ENCODE measurements at places on chromosomes 5 and 9.

GRCh38 chr5:37724395-37725125 is 115.3 kb downstream of the GDNF start:
- no peak for DNase-seq

DNA sequence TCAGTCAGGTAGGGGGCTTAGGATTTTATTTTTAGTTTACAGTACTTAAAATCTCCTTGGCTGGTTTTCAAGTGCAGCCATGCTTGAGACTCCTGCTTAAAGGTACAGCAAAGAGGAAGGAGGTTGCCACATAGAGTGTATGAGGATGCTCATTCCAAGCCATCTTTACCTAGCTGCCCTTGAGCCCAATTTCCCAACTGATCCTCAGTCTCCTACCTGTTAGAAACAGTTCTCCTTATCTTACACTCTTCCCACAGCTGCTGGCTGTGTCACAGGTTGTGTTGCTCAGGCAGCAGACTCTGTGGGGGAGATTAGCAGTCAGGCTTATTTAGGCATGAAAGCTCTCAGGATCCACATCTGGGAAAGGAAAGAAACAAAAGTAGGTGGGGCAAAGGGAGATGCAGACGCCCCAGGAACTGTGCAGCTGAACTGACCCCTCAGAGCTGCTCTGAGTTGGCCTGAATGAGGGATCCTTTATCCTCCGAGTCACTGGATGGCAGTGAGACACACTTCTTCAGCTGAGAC is 95.1 kb downstream of the NMUR2 start:
- no peak for DNase-seq

- no peak for DNase-seq
Observed at GRCh38 chr9:102072059-102072764, 333.8 kb upstream of the GRIN3A start.

- no peak for DNase-seq
Observed at GRCh38 chr5:179409806-179410205, 64.5 kb upstream of the ADAMTS2 start.

DNA sequence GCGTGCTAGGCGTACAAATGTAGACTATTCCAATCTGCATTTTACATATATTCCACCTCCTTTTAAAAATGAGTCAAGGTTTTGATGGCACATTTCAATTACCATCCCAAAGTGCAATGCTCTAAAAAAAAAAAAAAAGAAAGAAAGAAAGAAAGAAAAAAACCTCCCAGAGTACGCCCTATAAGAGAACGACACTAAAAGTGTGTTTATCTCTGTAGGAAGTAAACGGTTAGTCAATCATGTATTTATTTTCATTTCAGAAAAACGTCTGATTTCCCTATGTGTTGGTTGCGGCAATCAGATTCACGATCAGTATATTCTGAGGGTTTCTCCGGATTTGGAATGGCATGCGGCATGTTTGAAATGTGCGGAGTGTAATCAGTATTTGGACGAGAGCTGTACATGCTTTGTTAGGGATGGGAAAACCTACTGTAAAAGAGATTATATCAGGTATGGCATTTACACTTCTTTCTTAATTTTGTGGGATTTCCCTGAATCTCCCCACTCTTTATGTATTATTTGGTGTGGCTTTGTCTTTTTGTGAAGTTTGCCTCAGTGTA is 1.1 kb downstream of the ISL1 start:
- DNase-seq = peak; percentile 26

DNA sequence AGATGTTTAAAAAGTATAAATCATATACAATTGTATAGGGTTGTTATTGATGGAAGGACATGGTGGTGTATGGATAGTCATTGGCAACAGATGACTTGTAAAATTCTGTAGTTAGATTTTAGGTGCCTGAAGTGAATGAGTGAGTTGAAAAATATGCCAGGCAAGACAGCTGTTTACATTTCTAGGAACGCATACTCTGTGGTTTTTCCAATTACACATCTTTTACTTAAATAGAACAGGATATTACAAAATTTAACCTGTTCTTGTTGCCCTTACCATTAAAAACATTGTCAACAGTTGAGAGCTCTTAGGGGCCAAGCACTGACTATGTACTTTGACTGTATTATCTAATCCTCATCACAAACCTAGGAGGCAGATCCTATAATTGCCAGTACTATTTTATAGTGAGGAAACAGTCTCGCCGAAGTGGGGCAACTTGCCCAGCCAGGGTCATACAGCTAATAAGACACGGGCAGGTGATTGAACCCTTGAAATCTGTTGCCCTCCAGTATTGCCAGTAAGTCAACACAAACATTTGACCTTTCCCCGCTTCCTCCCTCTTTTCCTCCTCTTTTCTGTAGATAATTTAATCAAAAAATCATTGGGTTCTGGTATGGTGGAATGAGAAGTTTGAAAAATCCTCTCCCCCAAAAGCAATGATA is 88.6 kb downstream of the MACROH2A1 start:
- DNase-seq = no peak

DNA sequence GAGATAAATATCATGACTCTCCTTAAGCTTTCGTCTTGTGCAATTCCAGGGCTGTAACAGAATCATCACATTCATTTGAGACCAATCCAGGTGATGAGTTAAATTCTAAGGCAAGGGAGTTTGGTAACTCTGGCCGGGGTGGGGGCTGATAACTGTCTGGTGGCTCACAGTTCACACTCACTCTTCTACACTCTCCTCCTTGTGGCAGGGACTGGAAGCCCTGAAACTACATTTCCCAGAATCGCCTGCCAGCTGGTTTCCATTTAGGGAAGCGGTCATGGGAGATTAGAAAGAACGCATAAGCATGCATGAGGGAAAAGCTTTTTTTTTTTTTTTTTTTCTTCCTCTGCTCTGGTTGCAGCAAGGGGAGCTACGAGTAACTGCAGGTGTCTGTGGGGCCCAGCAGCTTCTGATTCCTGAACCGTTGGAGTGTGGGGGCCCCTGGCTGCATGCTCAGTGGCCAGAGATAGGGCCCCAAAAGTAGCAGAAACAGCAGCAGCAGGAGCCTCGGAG is 154.8 kb upstream of the TBC1D2 start:
- peak; percentile 82 for DNase-seq

DNA sequence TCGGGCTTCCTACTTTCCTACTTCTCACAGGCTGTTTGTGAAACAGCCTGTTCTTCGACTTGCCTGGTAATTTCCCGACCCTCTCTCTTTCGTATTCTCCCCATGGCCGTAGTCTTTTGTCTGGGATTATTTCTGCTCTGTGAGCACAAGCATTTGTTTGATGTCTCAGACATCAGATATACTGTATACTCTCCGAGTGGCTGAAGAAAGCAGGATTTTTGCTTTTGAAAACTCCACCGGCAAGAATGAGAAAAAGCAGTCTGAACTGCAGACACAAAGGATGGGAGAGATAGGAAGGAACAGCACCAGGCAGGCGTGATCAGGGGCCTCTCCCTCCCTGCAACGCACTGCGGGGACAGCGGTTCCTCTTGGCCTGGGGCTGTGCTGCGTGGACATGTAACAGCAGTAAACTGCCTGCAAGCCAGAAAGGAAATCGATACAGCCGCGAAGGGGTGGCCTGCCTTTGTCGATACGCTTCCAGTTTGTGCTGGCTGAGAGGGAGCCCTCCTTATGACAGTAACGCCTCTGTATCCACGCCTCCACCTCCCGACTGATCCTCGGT is 313.9 kb upstream of the TLE4 start:
- peak; percentile 64 for DNase-seq

DNA sequence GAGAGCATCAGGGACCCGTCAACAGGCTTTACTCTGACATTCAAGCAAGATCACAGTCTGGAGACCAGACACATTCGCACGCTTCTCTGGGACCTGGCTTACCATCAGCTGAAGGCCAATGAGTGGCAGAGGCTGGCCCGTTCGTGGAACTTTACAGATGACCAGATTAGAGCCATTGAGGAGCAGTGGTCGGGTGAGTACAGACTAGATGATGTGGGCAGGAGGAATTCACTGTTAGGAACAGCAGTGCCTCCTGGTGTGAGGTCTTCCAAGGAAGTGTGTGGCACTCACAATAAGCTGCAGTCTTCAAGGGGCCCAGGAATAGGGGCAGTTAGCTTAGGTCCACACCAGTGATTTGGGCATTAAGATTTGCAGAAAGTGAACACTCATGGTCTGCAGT is 50.4 kb downstream of the POC5 start:
- DNase-seq = no peak

DNA sequence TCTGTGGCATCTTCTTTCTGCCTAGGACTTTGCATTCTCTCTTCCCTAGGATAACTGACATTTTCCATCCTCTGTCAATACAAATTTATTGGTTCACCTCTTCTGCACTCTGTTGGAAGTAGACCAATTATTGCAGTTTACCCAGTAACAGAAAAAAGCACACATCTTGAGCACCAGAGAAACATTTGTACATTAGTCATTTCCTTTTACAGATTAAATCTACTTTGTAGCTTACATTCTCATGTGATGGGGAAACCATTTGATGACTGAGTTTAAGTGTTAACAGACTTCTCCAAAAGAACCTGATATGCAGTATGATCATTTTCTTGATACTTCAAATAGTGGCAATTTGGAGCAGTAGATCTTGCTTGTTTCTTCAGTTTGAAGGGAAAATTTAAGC is 1098.8 kb downstream of the DTWD2 start:
- DNase-seq = no peak

Measured in SJCRH30 (cell line).